ENCODE measurements at places on chromosomes 11 and 22. TPM values are rescaled to one million over a fixed set of nuclear protein-coding genes. Genes with fewer than 3 reads are reported as not detected.

The RIC3 gene
- 2.1 TPM for total RNA-seq

The YWHAH gene
- total RNA-seq, result 134 TPM

The CCDC87 gene
- total RNA-seq, result 0.61 TPM

The OR2D2 gene
- total RNA-seq, result not detected

The PPP6R3 gene
- total RNA-seq, result 43.2 TPM

The UPK3A gene
- not detected for total RNA-seq
